ENCODE measurements at places on chromosomes 2 and 18.

DNA sequence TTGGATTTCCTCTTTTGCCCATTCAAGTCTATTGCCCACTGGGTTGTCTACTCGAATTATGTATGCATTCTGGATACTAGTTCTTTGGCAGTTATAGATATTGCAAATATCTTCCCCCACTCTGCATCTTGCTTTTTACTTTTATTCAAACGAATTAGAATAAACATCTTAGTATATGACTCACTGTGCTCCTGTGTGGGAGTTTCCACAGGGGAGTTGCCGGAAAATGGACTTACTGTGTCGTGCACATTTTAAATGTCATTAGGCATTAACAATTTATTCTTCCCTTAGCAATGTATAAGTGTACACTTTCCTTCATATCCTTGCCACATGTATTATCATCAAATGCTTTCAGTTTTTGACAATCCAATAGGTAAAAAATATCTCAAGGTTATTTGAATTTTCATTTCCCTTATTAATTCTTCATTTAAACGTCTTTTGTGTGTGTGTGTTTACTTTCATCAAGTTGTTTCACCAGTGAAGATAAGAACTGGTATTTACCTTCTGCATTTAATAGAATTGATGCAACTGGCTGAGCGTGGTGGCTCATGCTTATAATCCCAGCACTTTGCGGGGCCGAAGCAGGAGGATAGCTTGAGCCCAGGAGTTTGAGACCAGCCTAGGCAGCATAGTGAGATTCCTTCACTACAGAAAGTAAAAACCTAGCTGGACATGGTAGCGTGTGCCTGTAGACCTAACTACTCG, 4.6 kb upstream of the UGT1A5 start:
- no peak for DNase-seq

GRCh38 chr2:240817496-240818292, 2.3 kb downstream of the KIF1A start:
- DNase-seq, result no peak

DNA sequence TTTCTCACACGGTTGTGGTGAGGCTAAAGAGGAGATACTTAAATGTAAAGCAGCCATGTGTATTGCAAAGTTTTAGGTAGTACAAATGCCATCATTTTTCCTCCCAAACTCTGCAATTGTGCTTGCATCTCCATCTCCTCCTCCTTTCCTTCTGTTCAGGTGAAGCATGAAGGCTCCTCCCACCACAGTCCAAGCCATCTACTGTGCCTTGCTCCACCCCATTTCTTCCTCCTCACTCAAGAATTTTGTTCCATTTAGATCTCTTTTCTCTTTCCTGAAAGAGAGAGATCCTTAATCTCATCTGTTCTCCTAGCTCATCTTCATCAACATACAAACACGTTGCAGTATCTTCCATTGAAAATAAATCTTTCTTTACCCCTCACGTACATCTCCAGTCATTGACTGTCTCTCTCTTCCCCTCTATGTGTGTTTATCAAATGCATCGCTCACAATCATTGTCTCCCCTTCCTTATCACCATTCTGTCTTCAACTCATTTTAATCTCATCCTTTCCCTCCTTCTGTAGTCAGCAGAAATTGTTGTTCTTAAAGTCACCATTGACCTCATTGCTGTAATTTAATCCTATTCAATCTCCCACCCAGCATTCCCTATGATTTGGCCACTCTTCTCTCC, 392.1 kb downstream of the RAD51AP2 start:
- DNase-seq, result no peak

DNA sequence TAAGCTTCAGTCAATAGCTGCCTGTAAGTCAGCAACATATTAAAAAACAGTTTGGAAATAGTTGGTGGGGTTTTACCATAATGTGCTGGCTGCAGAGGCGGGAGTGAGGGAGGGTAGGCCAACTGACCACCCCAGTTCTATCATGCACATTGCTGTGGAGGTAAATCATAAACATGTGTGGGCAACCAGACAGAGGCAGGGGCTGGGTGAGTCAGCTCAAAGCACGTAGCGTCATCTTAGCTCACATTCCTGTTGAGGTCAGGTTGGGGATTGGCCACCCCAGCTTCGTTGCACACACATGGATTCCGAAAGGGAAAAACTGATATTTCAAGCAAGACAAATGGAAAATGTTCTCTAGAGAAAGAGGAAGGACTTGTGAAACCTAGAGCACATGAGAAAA, 19.5 kb downstream of the GPR45 start:
- no peak for DNase-seq

- DNase-seq, result no peak
Observed at GRCh38 chr2:170712653-170713542, 2.2 kb upstream of the SP5 start.

DNA sequence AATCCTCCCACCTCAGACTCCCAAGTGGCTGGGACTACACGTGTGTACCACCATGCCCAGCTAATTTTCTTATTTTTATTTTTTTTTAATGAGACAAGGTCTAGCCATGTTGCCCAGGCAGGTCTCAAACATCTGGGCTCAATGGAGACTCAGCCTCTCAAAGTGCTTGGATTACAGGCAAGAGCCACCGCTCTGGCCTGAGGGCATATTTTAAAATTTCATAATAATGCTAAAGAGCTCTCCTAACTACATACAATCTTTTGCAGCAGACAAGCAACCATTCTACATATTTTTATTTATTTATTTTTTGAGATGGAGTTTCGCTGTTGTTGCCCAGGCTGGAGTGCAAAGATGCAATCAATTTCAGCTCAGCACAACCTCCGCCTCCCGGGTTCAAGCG, 207.0 kb downstream of the RAB3GAP1 start:
- no peak for DNase-seq

DNA sequence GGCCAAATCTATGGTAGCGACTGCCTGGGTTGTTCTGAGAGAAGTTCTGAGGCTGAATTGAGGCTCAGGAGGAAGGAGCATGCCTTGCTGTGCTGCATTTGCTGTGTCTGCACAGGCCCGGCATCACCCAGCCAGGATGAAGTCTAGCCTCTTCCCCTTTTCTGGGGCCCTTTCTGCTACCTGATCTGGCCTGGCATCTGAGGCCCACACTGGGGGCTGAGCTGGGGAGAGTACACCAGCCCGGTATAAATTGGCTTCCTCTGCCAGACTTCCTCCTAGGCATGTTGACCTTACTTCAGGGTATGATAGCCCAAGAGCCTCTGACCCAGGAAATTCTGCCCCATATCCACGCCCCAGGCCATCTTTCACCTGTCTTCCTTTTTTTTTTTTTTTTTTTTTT, 30.0 kb downstream of the MRPL35 start:
- no peak for DNase-seq

DNA sequence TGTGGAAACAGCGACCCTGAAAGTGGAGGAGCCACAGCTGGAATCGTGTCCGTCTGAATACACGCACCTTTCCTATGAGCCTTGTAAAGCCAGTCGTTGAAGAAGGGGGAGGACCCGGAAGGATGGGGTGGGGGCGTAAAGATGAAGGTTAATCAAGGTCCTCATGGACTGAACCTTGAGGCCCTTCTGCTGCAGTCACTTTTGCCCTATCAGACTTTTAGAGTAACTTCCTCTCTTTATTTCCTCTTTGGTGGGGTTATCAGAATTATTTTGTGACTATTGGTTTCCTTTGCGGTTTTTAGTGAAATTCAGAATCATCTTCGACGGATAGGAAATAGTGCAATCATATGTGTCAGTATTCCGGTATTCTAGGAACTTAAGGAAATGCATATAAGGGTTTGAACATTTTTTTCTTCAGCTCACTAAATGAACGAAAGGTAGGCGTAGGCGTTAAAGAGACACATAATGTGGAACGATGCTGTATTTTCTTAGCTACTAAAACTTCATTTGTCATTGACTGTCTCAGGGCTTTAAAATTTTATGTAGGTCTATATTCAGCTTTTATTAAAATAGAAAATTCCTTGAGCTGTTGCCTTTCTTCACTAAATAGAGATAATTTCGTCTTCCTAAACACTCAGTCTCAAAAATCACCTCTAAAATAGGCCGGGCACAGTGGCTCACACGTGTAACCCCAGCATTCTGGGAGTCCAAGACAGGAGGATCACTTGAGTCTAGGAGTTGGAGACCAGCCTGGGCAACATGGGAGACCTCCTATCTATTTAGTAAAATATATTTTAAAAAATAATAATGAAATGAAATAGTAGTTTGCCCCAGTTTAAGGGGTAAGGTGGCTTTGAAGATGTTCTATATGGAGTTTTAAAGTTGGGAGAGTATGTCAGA, 1.4 kb upstream of the YES1 start:
- peak; percentile 61 for DNase-seq

DNA sequence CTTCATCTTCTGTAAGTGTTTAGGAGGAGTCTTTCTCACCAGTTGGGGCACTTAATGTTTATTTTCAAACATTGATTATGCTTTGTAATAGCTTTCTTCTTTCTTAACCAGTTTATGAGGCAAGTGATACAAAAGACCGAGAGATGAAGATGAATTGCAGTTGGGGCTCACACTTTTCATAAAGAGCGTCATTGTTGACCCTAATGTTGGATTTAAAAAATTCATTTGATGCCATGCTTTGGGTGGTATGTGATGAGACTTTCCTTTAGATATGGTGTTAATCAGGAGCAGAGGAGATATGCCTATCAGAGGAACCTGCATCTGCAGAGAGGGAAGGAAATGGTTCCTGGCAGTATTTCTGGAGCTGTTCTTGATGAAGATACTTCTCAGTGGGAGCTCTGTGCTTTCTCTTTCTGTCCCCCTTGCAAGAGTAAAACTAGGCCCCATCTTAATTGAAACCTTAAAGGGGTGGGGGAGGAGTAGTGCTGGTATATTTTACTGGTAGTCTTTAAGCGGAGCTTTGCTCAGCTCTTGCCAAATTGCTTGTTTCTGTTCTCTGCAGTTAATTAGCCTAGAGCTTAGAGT, 2.3 kb downstream of the EML4 start:
- DNase-seq, result no peak

DNA sequence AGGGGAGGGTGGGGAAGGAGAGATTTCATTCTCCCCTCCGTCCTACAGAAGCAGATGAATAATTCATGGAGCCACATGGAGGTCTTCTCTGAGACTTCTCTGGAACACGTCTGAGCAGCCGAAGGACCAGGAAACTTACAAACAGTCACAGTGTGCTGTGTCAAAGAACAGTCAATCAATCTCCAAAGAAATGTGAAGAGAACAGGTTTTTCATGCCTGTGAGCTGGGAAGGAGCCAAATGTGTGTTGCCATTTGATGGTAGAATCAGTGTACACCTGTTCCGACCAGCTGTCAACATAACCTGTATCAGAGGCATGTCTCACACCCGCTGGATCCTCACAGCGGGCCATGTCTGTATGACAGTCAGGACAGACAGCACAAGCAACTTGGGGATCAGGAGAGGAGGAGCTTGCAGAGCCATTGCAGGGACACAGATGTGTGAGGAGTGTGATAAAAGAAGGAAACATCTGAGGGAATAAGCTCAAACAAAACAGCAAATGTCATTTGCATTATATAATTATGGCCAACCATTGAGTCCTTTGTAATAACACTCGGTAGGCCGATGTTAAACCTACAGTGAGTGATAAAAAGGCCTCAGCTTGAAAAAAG, 298.5 kb downstream of the EN1 start:
- no peak for DNase-seq

GRCh38 chr2:108988796-108989713, at the start of gene EDAR:
EDAR (minus strand) TSS chr2:108989220; CDS start chr2:108931014, 58,206 bp downstream.
- DNase-seq, result peak; percentile 31

DNA sequence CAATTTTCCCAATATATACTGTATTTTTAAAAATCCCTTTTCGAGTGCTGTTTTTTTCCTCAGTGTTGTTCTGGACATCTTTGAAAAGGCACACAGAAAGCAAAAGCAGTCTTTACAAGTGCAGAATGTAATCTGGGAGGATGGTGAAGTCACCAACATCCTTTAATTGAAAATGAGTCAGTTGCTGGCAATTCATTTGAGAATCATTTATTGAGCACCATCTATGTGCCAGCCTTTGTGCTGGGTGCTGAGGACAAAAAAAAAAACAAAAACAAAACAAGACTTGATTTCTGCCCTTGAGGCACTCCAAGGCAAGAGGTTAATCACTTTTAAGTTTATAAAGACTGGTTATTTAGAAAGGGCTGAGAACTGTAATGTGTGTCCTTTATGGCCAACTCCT, 46.7 kb upstream of the ACVR1 start:
- no peak for DNase-seq

DNA sequence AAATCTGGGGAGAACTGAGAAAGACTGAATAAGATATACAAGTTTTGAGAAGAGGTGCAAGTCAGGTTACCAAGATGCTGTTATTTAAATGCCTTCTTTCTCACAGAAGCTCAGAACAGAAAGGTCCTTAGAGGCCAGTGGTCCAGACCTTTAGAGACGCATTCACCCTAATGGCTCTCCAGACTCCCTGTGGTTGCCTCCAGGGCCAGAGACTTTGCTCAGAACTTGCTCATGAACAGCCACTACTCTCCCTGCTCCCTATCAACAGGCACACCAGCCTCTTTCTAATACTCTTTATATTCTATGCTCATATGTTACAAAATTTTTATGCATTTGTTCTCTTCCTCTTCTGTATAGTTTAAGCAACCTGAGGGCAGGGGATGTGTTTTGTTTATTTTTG, 349.0 kb upstream of the TNP1 start:
- DNase-seq, result no peak

DNA sequence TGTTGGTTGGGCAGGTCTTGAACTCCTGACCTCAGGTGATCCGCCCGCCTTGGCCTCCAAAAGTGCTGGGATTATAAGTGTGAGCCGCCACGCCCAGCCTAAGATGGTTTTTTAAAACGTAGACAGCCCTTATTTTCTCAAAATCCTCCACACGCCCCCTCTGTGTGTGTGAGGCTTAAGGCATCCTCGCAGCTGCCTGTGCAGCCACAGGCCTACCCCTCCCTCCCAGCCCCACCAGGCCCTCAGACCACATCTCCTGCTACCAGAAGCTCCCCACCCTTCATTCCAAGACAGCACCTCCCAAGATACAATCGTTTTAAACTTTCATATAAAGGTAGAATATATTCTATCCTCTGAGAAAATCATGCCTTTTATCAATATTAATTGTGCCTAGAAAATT, 4.8 kb downstream of the ANO7 start:
- no peak for DNase-seq

DNA sequence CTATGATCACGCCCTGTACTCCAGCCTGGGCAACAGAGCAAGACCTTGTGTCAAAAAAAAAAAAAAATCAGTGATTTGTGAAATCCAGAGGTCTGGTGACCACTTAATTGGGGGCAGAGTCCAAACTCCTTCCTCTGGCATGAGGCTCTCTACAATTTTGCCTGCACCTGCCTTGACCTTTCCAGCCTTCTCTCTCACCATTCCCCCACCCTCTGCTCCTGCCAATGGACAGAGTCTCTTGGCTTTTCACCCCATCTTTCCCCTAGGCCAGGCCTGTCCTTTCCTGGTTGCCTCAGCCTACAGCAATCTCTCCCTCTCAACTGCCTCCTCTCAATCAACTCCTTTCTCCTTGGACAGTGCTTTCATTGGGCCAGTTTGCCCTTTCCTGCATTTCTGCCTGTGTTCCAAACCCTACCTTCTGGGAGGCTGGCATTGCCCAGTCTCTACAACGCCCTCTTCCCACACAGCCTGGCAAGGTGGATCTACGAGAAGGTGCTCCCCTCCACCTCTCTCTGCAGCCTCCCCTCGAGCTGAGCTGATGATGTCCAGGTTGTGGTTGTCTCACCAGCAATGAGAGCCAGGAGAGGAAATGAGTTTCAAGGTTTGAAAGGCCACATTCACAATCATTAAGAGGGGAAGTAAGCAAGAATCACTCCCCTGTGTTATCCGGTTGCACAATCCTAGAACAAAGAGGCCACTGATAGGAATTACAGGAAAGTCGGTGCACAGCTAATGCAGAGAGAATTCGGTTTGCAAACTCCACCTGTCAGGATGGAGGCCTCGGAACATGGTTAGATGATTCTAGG, 39.5 kb upstream of the NPAS2 start:
- DNase-seq, result no peak

- no peak for DNase-seq
Observed at GRCh38 chr2:171807831-171808393, 86.1 kb downstream of the SLC25A12 start.

- DNase-seq, result no peak
Observed at GRCh38 chr2:234793212-234793785, 158.5 kb upstream of the SH3BP4 start.
